ENCODE measurements at places on chromosomes 7 and 10.

DNA sequence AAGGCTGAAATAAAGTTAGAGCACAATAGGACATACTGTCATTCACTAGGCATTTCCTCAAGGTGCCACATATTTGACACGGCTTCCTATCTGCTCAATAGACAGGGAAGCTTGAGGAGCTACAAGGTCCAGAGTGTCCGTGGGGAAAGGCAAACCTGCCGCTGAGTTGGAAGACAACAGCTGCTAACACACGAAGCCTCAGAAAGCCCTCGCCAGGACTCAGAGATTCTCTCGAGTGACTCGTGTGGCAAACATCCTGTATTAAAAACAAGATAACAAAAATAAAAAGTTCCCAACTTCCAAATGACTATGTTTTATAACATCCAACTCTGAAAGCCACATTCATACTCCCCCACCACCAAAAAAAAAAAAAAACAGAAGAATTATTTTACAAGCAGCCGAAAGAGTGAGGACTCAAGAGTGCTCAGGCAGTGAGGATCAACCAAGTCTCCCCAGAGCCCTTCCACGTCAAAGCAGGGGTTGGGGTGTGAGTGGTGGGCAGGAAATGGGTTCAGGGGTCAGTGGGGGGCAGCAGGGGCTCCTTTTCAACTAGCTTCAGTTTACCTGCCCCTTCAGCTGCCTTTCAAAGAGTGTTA lies 67.6 kb downstream of the STK17A start:
- DNase-seq: no peak

DNA sequence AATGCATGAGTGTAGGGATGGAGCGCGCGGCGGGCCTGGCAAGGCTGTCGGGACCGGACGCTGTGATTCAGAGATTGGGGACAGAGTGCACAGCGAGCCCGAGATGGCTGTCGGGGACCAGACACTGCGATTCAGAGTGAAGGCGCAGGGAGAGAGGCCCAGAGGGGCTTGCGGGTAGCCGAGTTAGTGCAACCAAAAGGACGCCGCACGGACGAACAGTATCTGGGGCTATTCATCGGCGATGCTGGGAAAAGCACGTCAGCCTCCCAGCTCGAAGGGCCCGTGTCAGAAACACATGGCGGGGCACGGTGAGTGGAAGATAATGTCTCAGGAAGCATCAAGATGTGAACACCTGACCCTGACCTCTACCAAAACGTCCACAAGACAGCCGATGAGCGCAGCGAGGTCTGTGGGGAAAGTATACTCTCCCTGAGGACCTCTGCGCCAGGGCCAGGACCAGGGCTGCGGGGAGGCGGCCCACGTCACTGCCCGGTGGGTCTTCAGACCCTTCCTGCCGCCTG lies 215.8 kb downstream of the ZMYND11 start:
- DNase-seq: no peak

GRCh38 chr7:3301831-3302618 lies 973 bp downstream of the SDK1 start:
- no peak for DNase-seq

DNA sequence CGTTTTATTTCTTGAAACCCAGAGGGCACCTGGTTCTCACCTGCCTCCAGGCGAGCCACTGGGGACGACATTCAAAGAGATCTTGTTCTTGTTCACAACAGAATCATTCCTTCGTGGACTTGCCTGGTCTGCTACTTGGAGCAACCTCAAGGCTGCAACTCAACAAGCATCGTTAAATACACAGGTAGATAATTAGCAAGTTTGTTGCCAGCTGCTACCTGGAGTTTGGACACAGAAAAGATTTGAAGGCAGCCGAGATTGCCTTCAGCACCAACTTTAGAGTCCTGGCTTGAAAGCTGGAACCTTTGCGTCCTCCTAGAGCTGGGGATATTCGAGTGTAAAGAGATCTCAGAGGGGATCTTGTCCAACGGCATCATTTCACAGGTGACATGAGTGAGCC lies 89.6 kb upstream of the C7orf33 start:
- DNase-seq: no peak

DNA sequence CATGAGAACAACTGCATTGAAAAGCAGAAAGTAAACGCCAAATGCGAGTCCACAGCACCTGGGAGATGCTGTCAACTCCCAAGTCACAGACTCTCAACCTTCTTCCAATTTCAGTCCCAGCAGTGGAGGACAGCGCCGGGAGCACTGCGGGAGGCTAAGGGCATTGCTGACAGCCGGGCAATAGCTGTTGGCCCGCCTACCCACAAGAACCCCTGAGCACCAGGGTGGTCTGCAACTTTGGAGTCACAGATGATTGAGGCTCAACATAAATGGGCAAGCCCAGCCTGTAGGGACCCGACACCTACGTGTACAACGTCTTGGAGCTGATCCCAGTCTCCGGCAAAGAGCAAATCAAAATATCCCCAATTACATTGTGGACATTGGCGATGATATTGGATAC lies 262.9 kb downstream of the TCERG1L start:
- DNase-seq: no peak

- DNase-seq: no peak
Measured at GRCh38 chr10:12214763-12215218, 18.8 kb downstream of the CDC123 start.

- DNase-seq: no peak
Measured at GRCh38 chr7:96188174-96188581, 133.7 kb downstream of the SLC25A13 start.

DNA sequence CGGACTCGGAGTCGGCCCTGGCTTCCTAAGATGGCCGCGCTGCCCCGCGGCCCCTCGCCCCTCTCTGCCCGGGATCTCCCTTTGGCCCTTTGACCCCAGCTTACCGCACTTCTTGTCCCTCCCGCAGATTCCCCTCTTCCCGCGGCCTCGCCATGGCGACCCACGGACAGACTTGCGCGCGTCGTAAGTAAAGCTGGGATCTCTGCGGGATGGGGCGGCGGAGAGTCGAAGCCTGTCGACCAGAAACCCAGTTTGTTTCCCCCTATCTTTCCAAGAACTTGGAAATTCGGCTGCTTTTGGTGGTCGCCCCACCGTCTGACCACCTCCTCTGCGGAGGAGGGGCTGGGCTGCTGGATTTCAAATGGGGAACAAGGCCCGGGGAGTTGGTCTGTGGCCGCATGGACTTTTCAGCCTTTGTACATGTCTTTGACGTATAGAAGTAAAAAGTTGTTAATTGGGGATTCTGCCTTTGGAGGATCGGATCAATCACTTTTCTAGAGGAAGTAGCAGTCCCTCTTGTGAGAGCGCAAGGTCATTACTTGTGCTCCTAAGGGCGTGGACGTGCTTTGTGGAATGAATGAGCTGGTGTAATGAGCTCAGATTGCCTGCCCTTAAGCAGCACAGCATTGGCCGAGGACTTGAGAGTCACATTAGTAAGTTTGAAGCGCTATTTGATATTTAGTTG lies 553 bp downstream of the VDAC2 start:
- no peak for DNase-seq

- no peak for DNase-seq
Measured at GRCh38 chr7:79615871-79616640, 162.6 kb upstream of the MAGI2 start.

DNA sequence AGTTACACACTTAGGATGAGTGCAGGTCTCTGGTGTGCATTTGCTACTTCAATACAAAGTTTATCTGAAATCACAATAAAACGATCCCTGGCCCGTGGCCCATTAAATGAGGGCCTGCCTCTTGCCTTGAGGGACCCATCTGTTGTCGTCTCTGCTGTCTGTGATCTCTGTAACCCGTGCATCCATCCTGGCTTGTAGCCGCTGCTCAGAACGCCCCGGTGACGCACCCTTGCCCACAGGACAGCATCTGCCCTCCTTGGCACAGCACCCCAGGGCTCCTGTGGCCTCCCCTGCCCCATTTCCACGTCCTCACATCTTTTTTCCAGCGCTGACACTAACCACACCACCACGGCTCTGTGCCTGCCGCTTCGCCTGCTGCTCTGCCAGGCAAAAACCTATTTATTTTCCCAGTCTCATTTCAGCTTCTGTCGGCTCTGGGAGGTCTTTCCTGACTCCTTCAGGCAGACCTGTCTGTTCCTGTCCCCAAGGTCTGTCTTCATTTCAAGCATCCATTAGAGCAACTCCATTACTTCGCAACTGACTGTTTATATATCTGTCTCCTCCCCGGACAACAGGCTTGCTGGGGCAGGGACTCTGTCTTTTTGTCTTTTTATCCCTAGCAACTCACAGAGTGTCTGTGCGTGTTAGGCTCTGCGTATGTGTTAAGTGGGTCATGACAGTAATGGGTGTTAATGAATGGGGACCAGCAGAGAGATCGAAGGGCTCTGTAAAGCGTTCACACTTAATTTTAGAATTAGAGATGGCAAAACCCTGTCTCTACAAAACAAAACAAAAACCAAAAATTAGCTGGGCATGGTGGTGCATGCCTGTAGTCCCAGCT lies 16.4 kb downstream of the CARD11 start:
- no peak for DNase-seq

- no peak for DNase-seq
Measured at GRCh38 chr10:73644767-73645166, 3.5 kb upstream of the MYOZ1 start.

DNA sequence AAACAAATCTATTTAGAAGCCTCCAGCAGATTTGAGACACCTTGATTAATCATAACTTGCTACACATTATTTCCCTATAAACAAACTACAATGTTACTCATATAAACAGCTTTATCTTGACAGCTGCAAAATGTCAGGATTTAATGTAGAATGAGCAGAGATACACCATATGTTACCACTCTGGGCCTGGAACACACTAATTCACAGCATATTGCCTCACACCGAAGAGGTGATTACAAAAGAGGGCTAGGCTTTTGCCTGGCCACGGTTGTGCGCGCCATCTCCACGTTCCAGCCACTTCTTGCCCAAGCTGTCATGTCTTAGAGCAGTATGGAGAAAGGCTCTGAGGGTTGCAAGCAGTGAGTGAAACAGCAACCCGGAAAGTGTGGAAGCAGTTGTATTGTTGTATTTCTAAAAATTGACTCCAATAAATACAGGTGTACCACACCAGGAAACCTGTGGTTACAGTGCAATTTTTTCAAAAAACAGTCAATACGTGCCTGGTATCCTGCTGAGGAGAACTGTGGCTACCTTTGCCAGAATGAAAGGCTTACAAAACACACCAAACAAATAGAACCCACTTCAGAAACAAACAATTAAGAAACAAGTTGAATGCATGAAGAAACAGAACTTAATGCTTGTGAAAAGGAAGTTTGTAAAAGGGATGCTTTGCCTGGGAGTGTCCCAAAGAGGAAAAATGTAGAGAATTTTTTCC lies 498.1 kb downstream of the PLXNA4 start:
- no peak for DNase-seq

GRCh38 chr10:48470115-48470892 lies 134.6 kb downstream of the ARHGAP22 start:
- no peak for DNase-seq

DNA sequence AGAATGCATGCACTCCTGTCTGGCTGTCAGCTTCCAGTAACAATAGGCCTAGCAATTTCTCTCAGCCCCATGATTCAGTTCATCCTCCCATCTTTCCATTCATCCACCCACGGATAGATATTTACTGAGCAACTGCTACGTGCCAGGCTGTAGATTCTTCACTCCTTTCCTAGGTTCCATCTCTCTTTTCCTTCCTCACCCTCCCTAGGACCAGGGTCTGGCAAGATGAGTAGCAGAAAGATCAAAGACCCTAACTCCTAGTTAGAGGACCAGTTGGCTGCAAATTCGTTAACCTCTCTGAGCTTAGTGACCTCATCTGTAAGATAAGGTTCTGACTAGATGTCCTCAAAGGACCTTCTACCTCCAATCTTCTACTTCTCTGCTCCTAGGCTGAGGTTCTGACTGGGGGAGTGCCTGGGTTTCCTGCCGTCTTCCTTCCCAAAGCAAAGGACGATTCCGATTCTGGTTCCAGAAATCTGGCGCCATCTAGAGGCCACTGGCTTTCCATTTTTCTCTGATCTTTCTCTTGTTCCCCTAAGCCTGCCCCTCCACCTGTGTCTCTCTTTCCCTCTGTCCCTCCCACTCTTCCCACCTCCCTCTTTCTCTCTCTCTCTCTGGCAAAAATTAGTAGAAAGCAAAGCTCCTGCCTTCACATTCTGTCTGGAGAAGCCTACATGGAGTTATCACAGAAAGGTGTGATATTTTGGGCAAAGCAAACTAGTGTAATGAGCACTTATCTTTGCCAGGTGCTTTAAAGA lies 26.2 kb downstream of the TBATA start:
- peak; percentile 60 for DNase-seq

DNA sequence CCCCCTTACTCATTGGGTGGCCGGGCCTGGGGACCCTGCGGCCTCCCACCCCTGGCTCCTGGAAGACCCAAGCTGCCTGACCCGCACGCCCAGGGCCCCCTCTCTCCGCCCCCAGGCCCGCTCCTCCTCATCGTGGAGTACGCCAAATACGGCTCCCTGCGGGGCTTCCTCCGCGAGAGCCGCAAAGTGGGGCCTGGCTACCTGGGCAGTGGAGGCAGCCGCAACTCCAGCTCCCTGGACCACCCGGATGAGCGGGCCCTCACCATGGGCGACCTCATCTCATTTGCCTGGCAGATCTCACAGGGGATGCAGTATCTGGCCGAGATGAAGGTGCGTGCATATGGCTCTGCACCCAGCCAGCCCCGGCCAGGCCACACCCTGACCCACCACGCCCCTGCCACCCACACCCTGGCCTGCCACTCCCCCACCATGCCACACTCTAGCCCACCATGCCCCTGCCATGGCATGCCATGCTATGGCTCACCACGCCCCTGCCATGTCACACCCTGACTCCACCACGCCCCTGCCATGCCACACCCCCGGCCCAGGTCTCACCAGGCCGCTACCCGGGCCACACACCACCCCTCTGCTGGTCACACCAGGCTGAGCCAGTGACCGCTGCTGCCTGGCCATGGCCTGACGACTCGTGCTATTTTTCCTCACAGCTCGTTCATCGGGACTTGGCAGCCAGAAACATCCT lies 18.7 kb upstream of the CSGALNACT2 start:
- DNase-seq: no peak

- DNase-seq: no peak
Measured at GRCh38 chr10:123395906-123396305, 241.7 kb downstream of the BUB3 start.

DNA sequence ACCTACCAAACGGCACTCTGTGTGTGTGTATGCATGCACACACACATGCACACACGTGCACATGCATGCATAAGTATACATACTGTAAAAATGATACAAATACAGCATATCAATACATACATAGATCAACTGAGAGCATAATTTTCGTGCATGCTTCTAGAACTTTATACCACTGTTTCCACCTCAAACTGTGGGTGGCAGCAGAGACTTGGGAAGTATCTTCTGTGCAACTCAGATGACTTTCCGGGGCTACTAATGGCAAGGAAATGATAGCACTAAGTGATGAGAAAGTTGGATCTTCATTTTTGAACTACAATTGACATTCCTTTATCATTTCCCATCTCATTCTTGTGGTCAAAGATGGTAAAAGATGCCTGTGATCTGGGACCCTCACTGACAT lies 570.7 kb downstream of the REEP3 start:
- DNase-seq: peak; percentile 40

DNA sequence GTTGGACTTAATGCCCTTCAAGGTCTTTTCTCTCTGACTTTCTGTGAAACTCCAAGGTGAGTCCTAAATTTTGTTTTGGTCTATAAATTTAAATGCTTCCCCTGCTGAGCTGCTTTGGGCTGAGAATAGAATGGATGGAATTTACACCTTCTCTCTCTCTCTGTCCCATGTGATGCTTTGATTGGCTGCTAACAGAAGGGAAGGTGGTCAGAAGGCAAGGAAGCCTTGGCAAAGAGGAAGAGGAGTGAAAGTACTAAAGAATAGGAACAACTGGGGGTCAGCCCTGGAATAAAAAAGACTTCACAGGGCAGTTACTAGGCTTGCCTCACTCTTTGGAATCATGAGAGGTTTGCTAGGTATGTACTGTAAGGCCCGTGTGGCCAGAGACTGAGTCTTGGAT lies 260.2 kb downstream of the AUTS2 start:
- DNase-seq: no peak

Data from hippocampal formation (tissue), 2 donors.